Omental fat pad (tissue), 4 donors: ENCODE measurements at places on chromosomes 16 and 17. TPM values are rescaled to one million over a fixed set of nuclear protein-coding genes. Genes with fewer than 3 reads are reported as not detected.

GRCh38 chr17:14732211-14732610 is 431.3 kb downstream of the HS3ST3B1 start:
- DNase-seq: no peak

DNA sequence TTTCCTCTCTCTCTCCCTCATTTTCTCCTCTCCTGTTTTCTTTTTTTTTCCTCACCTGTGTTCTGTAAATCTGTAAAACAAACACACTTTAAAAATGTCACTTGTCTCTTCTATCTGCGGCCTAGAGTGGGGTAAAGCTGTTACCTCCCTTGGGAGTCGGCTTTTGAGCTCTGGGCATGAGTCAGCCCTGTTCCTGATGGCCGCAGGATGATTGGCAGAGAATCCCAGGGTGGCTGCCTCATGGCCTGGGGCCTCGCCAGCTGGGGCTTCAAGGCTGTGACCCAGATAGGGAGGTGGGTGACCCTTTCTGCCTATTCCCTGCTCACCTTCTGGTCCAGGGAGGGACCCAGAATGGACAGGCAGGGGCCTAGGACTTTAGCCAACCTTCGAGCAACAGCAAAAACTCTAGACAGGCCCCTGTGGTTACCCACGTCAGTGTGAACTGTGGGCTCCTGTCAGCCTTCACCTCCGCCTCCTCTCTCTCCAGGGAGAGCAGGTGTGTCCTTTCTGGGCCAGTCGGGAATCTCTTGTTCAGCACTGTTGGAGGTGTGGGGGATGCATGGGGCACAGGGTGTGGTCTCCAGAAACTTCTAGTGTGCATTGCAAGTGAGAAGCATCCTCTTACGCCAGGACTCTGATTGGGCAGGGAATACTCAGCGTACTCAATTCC is 87.4 kb downstream of the RAP1GAP2 start:
- DNase-seq: no peak

- DNase-seq: no peak
Measured at GRCh38 chr16:82653550-82654511, 27.1 kb downstream of the CDH13 start.

DNA sequence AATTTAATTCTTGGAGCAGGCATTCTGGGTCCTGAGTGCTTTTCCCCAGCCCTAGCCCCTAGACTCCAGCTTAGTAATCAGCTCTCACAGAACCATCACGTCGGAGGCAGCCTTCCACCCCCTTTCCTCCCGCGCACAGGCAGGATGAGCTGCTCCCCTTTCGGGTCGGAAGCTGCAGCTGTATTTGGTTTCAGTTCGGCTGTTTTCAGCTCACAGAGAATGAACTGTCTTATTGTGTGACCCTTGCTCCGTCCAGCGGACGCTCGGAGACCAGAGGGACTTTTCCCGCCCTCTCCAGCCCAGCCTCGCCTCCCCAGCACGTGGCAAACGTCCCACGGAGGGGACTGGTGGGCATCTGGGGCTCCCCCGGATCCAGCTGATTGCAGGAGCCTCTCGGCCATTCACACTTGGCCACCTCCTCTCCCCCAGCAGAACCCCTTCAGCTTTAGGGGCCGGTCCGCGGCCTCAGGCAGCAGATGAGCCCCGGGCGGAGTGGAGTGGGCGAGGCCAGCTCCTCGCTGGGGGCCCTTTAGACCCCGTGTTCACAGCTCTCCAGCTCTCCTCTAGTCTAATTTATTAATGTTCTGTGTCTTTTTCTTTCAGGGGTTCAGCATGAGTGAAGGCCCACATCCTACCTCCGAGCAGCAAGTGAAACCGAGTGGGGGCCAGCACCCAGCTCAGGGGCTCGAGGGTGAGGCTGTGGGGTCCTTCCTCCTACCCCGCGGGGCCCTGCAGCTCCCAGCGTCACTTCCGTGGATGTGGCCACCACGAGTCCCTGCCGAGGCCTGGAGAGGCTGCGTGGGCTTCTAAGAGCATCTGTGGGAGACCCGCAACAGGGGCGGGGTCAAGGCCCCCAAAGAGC is 863 bp upstream of the UTS2R start:
- no peak for DNase-seq

- no peak for DNase-seq
Measured at GRCh38 chr16:8044796-8045195, 545.5 kb downstream of the TMEM114 start.

The PRR35 gene
- not detected for total RNA-seq

GRCh38 chr17:37016780-37017179 is 68.0 kb downstream of the AATF start:
- DNase-seq: no peak

DNA sequence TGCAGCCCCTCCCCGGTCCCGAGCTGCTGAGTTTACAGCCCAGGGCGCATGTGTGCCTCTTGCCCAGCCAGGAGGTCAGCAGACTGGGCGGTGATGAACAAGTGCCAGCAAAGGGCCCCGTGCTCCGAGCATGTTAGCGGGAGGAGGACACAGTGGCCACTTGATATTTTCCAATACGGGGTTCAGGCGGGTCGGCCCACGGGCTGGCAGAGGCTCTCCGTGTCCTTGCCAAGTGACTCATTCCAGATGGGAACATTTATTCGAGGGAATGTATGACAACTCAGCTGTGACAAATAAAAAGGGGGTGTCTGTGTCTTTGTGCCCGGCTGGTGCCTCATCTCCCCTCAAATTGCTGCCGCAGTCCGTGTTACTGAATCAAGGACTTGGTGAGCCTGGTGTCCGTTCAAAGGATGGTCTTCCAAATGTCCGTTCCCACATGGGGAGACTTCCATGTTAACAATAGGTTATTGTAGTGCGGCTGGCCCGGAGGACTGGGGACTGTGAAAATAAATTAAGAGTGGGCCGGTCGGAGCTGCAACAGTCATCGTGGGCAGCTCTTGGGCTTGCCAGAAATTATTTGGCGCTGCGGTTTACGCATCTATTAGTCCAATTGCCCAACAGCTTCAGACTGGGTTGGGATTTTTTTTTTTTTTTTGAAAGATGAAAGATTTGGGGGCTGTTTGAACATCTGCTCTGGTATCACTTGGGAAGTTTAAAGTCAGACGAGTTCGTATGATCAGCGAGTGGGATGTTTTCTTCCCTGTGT is 174.0 kb upstream of the CIBAR2 start:
- DNase-seq: no peak
